ENCODE measurements at places on chromosomes 5 and 9. TPM values are rescaled to one million over a fixed set of nuclear protein-coding genes. Genes with fewer than 3 reads are reported as not detected.

Gene INSYN2B
- 1.4 TPM for total RNA-seq

DNA sequence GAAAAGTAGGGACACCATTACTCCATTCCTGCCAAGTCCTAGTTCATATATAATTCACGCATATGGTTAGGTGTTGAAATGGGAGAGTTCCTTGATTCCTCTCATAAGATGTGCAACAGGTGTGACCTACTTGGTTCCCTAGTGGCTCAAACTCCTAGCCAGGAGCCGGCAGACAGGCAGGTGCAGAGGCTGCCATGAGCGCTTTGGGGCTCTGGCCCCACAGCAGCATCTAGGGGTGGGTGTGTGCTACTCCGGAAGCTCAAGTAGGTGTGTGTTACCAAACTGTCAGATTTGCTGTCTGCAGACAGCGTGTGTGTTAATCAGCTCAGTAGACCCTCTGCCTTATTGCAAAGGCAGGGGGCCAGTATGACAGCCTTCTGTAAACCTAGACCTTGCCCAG lies 1652.4 kb upstream of the ACO1 start:
- no peak for DNase-seq

- no peak for DNase-seq
Observed at GRCh38 chr5:57698802-57699201, 216.2 kb upstream of the ACTBL2 start.

GRCh38 chr5:133236976-133237375 lies 185.2 kb downstream of the HSPA4 start:
- no peak for DNase-seq

- no peak for DNase-seq
Observed at GRCh38 chr9:3525096-3525835, 535 bp downstream of the RFX3 start.

Gene CCDC171
- 5.0 TPM for total RNA-seq

Gene C5orf34
- 1.3 TPM for total RNA-seq

Gene TXNDC8
- not detected for total RNA-seq

Gene MIER3
- 35.0 TPM for total RNA-seq

DNA sequence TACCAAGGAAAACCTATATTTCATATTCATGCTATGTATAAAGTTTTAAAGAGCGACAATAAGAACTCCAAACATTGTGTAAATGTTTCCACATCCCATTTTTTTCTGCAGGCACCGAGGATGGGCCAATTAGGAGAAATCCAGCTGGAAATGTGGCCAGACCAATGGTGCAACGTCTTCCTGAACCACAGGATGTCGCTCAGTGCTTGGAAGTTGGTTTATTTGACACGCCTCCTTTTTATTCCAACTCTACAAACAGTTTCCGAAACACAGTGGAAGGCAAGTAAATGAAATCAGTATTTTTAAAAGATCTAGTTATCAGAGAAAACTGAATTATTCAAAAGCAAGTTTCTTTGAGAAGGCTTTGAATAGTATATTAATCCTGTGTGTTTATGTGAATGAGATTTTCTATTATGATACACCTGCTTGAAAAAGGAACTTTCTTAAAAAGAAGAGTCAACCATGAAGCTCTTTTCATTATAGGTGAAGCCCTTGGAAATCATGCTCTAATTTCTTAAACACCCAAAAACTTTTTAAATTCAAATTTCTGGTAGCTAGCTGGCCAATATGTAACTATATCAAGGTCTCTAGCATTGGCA lies 9.1 kb downstream of the TYRP1 start:
- DNase-seq, result no peak

Gene RMRP
- 2,462 TPM for total RNA-seq

DNA sequence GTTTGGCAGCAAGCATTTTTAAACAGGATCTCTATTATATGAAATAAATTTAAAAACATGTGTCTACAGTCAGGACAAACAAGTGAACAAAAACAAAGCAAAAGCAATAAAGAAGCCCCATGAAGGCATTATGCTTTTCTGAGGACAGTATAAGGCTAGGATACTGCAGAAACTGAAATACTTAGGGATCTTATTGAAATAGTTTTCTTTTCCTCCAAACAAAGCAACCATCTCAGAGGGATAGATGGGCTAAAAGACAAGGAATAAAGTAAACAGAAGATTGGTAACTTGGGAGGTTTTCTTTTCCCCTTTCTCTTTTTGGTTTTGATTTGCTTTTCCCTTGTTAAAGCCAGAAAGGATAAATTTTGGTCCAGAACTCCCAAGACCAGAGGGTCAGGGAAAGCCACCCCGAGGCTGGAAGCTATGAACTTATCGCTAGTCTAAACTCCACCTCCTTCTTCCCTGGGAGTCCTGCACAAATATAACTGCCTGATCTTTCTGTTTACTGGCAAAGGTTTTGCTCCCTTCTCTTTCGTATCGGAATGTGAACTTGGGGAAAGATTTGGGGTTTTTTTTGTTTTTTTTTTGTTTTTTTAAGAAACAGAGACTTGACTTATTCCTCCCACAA lies 164.0 kb downstream of the GHR start:
- DNase-seq, result no peak

Gene LCN9
- total RNA-seq, result not detected
